ENCODE measurements at places on chromosomes 16 and 17. TPM values are rescaled to one million over a fixed set of nuclear protein-coding genes. Genes with fewer than 3 reads are reported as not detected.

TBX21 gene
- total RNA-seq: not detected

TMEM132E gene
- total RNA-seq: 0.15 TPM

TBC1D3 gene
- not detected for total RNA-seq

SULT1A1 gene
- 14.0 TPM for total RNA-seq

MYH2 gene
- not detected for total RNA-seq

DNA sequence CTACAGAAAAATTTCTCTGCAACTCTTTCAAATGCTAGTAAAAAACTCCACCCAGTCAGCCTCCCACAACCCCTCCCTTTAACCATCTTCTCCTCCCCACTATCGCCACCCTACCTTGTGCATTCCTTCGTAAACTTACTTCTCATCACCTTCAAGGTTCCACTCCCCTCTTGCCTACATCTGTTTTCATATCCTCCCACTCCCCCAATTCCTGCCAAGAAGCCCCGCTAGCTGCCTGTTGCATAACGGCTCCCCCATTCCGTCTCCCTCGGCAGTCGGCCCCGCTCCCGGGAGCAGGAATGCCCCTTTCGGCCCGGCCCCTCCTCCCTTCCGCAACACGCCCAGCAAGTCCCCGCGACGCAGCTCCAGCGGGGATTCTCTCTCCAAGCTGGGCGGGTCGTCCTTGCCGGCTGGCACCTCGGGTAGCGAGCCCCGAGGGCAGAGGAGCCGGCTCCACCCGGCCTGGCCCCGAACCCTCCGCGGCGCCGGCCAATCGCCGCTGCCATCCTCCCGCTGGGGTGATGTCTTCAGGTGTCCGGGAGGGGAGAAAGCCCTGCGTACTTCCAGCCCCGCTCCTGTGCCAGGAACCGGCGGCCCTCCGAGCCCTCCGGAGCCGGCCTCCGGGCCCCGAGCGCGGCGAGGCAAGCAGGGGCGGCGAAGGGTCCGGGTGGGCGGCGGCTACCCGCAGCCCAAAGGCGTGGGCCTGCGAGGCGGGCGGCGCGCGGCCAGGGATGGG lies 1.5 kb downstream of the PHLPP2 start:
- peak; percentile 81 for DNase-seq

DNA sequence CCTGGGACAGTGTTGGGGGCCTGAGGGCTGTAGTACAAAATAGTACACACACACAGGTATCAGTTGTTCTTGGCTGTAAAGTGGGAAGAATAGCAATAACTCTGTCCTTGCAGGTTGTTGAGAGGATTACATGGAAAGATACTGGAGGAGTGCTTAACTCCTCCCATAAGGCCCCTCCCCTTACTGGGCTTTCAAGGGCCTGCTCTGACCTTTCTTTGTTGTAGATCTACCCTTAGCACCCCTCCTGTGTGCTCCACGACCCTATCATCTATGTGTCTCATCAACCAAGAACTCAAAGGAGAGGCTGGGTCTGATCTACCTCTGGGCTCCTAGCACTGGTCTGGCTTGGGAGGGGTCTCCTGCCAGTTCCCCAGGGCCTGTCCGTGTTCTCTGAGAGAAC lies 8.3 kb upstream of the EDC4 start:
- DNase-seq: no peak

DNA sequence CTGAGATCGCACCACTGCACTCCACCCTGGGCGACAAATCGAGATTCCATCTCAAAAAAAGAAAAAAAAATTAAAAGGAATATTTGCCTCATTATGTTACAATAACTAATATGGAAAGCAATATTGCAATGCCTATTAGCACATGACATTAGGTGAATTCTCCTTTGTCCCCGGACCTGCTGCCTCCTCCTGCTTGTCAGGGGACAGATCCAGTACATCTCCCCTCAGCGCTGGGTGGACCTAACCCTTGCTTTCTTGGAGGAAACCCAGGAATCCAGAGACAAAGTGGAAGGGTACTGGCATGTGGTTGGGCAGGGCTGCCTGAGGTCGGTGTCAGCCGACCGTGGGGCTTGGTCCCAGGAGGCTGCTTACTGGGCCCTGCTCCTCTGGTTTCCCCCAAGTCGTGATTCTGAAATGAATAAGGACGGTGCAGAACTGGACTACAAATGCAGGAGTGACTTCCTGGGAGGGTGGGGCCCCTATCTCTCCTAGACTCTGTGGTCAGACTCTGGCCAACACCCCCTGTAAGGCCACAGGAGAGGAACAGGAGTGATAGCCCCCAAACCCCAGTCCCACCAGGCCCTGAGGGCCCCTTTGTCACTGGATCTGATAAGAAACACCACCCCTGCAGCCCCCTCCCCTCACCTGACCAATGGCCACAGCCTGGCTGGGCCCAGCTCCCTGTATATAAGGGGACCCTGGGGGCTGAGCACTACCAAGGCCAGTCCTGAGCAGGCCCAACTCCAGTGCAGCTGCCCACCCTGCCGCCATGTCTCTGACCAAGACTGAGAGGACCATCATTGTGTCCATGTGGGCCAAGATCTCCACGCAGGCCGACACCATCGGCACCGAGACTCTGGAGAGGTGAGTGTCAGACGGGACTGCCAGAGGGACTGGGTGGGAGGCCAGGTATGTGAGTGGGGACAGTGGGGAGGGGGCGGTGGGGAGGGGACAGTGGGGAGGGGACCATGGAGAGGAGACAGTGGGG lies at the start of gene HBZ:
Gene HBZ (plus strand): TSS at position 504 of the 988 bp plus-strand sequence. CDS start 266 bp downstream, at position 770.
- no peak for DNase-seq

GRCh38 chr16:22862046-22862445 lies 48.1 kb downstream of the HS3ST2 start:
- DNase-seq: no peak

GRCh38 chr17:80441133-80441578 lies 26.2 kb downstream of the ENDOV start:
- DNase-seq: peak; percentile 28

- no peak for DNase-seq
These were observed 11.5 kb upstream of the P2RX1 start for GRCh38 chr17:3927628-3928340.

GRCh38 chr16:77788181-77789084 lies at the start of gene VAT1L:
Gene VAT1L (plus strand): TSS chr16:77788564. CDS start chr16:77788683, 119 bp downstream.
- no peak for DNase-seq

GRCh38 chr17:44628243-44629188 lies 27.8 kb upstream of the MEIOC start:
- no peak for DNase-seq

DNA sequence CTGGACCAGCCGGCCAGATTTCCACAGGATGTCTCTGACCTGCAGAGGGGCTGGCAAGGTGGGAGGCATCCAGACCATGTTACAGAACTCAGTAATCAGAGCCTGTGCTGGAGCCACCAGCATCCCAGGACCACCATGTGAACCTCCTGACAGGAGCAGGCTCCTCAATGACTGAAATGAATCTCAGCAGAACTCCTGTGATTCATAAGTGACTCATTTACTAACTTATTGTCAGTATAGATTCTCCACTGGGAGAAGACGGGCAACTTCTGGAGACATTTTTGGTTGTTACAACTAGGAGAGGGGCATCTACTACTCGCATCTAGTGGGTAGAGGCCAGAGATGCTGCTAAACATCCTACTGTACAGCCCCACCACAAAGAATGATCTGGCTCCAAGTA lies 3.1 kb upstream of the WWOX start:
- no peak for DNase-seq

DNA sequence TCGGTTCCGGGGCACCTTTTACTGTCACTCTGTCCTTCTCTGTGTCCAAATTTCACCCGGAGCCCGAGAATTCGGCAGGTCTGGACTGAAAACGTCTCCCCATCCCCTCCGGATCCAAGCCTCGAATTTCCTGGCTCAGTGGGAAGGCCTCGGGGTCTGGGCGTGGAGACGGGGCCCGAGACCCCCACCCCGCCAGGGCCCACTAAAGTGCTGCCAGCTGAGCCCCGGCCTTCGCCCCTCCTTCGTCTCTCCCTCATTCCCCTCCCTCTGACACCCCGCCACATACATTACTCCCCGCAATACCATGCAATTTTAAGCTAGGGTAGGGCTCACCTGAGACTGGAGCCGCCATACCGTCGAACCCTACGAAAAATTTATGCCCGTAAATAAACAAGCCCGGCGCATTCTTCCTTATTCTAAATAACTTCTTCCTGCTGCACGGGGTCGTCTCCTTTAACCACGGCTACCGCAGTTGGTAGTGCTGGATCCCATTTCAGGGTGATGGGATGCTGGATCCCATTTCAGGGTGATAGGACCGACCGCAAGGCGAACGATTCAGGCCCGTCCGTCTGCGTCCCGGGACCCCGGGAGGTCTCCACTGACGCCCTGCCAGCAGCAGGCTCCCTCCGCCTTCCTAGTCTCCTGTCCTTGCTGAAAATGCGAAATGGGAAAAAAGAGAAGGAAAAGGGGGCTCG lies 4.4 kb upstream of the OR1F1 start:
- DNase-seq: no peak

DNA sequence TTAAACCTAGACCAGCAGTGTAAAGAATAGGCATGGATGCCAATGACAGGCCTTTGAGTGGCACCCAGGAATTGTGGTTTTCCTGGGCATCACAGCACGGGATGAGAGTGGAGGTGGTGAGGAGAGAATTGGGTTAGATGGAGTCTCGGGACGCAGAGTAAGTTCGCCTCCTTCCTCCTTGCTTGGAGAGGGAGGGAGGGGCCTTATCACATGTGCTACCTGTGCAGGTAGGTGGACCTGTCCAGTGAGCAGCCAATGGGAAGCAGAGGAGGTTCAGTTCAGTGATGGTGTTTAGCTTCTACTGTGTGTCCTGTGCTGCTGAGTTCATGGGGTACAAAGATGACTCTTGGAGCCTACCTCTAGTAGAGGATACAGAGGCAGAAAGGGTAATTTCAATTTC lies 14.9 kb downstream of the YPEL2 start:
- DNase-seq: no peak

- DNase-seq: no peak
These were observed 43.1 kb downstream of the HSD17B2 start for GRCh38 chr16:82078125-82078524.

DNA sequence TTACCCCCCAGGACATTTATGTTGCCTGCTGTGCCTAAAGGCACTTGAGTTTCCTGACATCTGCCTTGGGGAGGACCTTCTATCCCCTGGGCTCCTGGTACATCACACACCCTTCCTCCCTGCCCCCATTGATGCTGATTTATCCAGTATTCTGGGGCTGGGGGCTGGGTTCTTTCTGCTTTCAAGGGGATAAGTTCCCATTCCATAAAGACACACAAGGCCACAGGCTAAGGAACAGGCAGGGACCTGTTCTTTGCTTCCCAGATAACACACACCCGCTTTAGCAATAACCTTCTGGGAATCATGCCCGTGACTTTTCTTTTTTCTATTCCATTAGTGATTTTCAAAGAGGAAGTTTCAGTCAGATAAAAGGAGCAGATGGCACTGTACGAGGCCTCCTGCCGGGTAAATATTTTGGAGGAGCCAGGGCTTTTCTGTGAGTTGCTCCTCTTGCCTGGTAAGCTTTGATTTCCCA lies 30.6 kb downstream of the CHD9 start:
- DNase-seq: no peak

DNA sequence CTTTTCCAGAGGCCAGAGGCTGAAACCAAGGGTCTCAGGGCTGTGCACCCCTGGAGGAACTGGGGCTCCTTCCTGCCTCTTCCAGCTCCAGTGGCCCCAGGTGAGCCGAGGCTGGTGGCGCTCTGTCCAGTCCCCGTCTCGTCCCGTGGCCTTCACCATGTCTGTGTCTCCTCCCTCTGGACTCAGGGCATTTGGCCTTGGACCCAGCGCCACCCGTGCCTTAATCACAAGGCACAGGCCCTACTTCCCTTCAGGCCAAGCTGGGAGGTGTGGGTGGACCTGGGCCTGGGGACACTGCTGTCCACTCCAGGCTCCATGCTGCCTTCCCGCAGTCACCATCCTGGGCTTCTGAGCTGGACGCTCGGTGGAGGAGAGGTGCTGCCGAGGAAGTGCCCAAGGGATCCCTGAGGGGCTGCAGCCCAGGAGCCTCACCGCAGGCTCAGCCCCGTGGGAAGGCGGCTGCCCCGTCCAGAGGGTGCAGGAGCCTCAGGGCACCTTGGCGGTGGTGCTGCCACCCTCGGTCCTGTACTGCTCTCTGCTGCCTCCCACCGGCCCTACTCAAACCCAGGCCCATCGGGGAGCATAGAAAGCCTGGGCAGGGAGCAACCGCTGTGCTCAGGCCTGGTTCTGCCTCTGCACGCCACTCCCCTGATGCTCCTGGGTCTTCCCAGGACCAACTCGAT lies 9.6 kb upstream of the APRT start:
- DNase-seq: no peak

- DNase-seq: no peak
These were observed 87.4 kb downstream of the ANKRD11 start for GRCh38 chr16:89402962-89403361.

GRCh38 chr17:5553479-5553878 lies 30.8 kb downstream of the NLRP1 start:
- DNase-seq: no peak

DNA sequence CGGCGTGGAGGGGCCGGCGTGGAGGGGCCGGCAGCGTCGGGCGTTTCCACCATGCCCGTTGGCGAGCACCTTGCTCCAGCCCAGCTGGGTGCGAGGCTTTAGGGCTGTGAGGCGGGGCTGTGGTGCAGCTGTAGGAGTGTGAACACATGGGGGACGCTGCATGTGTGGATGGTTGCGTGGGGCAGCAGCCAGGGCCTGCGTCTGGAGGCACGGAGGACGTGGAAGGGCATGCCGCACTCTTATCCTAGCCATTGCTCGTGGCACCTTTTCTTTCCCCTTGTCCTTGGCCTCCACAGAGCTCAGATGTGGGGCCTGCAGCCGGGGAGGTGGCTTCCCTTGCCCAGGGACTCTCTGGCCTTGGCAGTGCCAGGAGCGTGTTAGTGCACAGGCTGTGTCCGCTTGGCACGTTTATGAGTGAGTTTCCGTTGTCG lies 47.8 kb downstream of the PDPK1 start:
- DNase-seq: no peak
